ENCODE measurements at places on chromosomes 16 and 17.

DNA sequence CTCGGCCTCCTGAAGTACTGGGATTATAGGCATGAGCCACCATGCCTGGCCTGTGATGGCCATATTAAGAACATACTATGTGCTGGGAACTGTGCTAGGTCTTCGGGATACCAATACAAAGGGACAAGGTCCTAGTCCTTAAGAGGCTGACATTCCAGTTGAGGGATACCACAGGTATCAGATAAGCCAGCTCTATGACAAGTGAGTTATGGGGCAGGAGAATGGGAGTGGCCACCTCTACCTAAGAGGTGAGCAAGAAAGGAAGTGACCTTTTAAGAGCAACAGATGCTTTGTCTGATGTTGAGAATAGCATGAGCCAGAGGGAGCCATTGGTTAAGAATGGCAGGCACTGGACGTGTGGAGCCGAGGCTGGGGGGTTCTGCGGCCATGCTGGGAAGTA is 27.0 kb downstream of the ADORA2B start:
- DNase-seq: no peak

GRCh38 chr17:40509626-40510327 is 8.4 kb upstream of the TNS4 start:
- DNase-seq: no peak

DNA sequence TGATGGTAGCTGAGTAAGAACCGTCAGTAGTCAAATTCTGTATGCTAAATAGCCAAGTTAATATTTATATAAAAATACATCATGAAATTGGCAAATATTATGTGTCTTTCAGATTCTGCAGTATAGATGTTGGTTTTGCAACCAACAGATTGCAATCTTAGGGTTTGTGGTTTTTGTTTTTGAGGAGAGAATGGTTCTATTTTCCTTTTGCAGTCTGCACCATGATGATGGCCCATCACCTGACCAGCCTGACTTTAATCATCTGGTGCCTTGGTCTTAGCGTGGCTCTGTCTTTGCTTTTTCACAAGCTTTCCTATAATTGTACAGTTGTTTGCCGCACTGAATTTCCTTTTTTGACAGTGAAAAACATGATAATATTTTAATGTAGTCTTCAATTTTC is 50.7 kb downstream of the NUP93 start:
- peak; percentile 32 for DNase-seq

DNA sequence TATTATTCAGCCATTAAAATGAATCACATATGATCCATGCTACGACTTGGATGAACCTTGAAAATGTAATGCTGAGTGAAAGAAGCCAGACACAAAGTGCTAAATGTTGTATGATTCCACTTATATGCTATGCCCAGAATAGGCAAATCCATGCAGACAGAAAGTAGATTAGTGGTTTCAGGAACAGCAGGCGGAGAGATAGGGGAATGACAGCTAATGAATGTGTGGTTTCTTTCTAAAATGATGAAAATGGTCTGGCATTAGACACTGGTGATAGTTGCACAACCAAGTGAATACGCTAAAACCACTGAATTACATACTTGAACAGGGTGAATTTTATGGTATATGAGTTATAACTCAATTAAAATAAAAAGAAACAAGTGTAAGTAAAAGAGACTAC is 121.8 kb upstream of the NOG start:
- no peak for DNase-seq

GRCh38 chr16:53093162-53093744 is 38.5 kb downstream of the CHD9 start:
- DNase-seq: no peak
